Liver (tissue), 10 donors: ENCODE measurements at places on chromosomes 2 and 18.

- no peak for DNase-seq
Observed at GRCh38 chr2:222545823-222546795, 109.8 kb downstream of the FARSB start.

- DNase-seq: no peak
Observed at GRCh38 chr18:30970196-30970816, 72.2 kb downstream of the DSC3 start.

DNA sequence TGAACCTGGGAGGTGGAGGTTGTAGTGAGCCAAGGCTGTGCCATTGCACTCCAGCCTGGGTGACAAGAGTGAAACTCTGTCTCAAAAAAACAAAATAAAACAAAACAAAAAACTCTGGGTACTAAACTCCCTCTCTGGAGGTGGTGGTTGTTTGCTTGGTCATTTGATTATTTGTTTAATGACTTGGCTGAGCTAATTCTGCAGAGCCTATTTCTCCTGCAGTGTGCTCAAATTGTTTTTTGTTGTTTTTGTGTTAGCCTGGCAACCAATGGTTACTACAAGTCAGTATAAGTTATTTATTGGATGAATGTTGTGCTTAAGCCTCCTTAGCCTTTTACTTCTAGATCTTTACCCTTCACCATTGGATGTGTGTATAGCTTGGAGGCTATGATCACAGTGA is 387.5 kb downstream of the ADCYAP1 start:
- DNase-seq: no peak

- no peak for DNase-seq
Observed at GRCh38 chr2:149735237-149735958, 147.8 kb upstream of the MMADHC start.

DNA sequence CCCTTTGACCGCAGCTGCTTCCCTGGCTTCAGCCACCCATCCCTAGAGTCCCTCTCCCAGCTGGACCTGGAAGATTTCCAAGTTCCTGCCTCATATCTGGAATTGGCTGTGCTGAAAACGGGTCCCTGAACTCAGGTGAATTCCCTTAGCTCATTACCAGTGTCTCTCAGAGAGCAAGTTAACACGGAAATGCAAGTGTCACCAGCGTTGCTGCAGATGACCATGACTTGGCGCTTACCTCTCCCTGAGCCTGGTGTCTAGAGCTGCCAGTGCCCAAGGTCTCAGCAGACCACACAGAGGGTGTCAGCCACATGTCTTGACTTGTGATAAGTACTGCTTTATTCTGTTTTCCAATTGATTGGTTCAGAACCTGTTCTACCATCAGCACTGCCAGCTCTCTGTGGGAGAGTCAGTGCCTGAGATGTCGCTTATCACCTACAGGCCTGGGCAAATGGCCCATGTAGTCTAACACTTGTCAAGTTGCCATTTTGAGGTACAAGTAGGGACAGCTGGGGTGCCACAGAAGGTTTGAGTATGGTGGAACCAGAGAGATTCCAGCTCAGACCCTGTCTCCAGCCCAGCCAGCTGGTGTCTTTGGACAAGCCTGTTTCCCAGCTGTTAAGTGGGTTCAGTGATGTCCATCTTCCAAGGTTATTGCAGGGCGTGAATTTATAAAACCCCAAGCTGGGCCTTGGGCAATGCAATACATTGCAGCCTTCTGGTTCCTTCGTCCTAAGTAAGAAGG is 48.7 kb downstream of the LYPD1 start:
- no peak for DNase-seq

- no peak for DNase-seq
Observed at GRCh38 chr2:133986081-133986837, 267.6 kb upstream of the MGAT5 start.

- DNase-seq: no peak
Observed at GRCh38 chr2:203071148-203071547, 56.5 kb downstream of the NBEAL1 start.

DNA sequence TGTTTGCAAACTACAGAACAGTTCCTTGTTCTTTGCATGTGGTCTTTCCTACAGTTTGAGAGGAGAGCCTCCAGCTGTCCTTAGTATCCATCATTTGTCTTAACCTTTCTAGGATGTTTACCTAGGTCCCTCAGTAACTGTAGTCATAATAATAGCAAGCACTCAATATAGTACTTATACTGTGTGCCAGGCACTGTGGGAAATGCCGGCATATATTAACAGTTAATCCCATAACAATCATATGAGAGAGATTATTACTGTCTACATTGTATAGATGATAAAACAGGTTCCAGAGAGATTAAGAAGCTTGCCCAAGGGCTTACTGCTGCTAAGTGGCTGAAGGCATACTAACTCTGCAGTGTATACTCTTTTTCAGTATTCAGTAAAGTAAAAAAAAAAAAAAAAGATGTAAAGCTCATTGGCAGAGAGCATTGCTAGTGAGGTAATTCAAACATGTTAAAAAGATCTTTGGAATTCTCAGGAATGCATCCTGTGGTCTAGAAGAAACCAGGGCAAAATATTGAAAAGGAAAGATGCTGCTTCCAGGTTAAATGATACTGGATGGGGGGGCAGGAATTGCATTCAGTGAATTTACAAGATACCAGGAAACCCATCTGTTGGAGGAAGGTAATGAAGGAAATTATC is 72.3 kb downstream of the SPTBN1 start:
- DNase-seq: no peak

DNA sequence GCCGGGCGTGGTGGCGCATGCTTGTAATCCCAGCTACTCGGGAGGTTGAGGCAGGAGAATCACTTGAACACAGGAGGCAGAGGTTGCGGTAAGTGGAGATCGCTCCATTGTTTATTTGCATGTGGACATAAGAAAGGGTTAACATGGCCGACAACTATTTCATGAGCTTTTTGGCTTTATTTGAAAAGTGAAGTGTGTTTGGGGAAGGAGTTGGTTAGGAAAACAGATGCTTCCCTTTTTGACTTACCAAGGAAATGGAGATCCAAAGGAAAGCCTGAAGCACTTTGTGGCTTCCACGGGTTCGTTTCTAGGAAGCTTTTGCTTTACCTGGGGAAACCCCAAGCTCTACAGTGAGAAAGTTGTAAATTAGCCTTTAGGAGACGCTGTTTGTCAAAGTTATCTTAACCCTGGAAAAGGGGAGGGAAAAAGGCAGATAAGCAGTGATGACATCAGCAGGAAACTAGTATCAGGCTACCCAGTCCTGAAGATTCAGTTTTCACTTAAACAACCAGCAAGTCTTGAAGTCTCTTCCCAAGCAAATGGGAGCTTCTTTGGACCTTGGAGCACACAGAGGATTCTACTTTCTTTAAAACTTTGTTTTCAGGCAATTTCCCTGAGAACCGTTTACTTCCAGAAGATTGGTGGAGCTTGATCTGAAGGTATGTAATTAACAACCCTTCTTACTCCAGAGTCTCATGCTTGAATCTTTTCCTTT is at the start of gene CASP10:
Gene CASP10 (plus strand): TSS at position 492 of the 715 bp plus-strand sequence. CDS start 2,637 bp downstream, outside the sequence.
- DNase-seq: no peak

DNA sequence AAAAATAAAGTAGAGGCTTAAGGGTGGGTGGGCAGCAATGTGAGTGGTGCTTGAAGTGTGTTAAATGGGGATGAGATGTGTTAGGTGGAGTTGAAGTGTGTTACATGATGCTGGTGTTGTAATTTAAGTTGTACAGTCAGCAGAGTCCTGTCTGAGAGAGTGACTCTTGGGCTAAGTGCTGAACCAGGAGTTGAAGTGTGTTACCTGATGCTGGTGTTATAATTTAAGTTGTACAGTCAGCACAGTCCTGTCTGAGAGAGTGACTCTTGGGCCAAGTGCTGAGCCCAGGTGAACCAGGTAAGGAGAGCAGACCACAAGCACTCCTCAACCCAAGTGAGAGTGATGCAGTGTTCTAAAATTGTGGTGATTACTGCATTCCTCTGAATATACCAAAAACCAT is 40.6 kb downstream of the LCLAT1 start:
- DNase-seq: no peak

GRCh38 chr18:62506495-62507143 is 16.2 kb upstream of the ZCCHC2 start:
- DNase-seq: no peak

DNA sequence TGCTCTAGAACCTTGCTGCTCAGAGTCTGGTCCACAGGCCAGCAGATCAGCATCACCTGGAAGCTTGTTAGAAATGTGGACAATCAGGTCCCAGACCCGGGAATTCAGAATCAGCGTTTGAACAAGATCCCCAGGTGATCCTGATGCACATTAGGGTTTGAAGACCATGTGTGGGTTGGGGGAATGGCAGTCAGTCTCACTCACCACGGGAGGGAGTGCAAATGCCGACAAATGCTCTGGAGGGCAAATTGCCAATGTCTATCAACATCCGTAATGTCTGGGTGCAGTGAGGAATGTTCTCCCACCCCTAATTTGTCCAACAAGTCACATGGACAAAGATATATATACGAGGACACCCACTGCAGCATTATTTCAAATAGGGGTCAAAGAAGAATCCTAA is 34.5 kb downstream of the INPP5D start:
- no peak for DNase-seq

DNA sequence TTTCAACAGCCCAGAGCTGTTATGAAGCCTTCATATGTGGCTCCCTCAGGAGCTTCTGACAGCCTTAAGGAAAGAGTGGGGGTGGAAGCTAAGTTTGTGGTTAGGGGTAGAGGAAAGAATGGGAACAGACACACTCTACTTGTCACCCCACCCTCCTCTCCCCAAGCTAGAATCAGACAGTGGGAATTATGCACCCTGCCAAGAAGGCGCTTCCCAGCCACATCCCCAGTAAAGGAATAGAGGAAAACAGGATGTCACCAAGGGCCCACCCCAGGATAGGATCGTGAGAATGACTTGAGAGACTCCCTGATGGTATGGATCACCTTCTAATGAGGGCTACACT is 32.4 kb upstream of the EML4 start:
- DNase-seq: no peak

- no peak for DNase-seq
Observed at GRCh38 chr18:77062518-77063003, 70.0 kb downstream of the MBP start.

GRCh38 chr2:181949047-181949446 is 36.6 kb upstream of the PPP1R1C start:
- no peak for DNase-seq

DNA sequence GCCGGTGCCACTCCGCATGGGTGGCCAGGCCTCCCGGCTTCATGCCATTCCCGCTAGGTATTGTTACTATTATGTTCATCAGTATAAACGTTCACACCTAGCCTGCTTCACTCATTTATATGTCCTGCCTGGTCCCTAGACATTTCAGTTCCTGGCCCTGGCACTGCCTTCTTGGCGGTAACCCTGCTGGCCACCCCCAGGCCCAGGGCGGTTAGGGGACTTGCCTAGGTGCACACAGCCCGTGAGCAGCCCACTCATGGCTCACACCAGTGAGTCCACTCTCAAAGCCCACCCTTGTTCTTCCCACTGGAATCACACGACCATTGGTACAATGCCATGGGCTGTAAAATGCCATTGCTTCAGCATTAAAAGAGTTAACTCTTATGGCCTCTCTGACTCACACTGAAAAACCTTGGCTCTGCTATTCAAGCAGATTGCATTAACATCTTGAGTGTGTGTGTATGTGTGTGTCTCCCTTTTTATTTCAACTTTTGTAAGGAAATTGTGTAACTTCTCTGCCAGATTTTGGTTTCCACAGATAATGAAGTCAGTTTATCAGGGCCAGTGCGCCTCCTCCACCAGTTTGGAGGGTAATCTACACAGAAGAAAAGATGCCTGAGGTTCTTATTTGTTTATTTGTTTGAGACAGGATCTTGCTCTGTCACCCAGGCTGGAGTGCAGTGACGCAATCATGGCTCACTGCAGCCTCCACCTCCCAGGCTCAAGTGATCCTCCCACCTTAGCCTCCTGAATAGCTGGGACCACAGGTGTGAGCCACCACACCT is 74.2 kb downstream of the RAB31 start:
- DNase-seq: no peak

DNA sequence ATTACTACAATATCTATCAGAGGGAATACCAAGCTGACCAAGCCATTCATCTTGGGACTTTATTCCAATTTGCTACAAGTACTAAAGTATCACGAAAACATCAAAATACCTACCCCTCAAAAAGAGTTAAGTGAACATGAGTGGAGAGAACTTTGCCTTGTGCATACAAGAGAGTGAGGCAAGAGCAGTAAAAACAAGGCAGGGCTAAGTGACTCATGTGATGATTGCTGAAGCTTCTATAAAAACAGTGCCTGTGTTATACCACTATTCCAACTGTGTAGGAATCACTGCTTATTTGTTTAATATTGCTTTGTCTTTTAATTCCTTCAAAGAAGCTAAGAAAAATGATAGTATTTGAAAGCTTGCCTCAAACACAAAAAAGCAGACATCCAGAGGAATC is 61.2 kb downstream of the FARSB start:
- no peak for DNase-seq

DNA sequence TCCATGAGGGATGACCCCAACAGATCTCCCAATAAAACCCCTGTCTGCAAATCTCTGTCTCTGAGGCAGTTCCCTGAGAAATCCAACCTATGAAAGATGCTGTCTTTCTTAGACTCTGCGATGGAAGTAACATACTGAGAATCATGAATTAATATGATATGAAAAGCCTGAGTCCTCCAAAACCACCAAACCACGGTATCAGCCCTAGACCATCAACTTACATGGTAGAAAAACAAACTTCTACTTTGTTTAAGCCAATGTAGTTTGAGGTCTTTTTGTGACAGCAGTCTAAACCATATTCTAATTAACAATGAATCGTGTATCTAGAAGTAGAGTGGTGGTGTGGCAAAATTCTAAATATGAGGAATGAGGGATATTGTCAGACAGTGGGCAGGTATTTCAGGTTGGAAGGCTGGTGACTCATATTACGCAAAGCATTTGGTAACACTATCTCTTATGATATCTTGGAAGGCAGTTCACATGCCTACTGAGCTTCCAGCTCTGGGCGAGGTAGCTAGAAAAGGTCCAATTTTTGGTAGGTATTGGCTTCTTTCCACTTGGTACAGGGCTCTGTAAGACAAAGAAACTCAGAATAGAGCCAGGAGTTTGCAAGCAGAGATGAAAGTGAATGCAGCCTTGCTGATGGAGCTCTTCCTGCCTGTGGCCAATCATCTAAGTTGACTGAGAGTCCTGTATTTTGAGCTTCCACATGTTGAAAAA is 215.8 kb downstream of the ZFP36L2 start:
- DNase-seq: no peak

DNA sequence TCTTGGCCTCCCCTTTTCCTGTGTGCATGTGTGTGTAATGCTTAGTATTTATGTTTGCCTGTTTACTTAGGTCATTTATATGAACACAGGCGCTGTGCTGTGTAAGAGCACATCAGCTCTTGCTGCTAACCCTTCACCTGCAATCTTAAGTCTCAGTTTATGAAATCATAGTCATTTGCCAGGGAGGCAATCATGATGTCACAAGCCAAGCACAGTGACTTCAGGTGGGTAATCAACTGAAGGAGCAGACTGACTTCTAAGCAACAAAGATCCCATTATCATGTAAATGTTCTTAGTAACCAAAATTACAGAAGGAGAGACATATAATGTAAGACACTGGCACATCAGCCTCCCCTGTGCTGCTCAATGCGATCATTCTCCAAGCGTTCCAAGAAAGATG is 386.3 kb upstream of the MEIS1 start:
- no peak for DNase-seq

DNA sequence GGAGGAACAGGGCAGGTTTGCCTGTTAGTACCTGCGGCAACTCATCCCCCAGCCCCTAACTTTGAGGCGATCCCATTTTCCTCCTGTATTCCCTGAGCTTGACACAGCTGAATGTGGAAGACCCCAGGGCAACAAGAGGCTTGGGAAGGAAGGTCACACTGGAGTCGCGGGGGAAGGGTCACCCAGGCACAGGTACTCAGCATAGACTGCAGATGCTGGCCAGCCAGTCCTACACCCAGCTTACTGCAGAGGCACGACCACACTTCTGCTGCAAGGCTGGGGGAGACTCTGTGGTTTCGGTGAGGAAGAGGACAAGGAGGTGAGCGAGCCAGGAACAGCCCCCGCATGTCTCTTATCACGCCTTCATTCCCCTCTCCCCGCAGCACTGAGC is 91.5 kb downstream of the MALT1 start:
- DNase-seq: peak; percentile 21
